ENCODE measurements at places on chromosomes 3 and 15.

GRCh38 chr3:58572634-58573230, 4.5 kb downstream of the FAM107A start:
- no peak for DNase-seq

GRCh38 chr3:178205740-178206139, 330.5 kb upstream of the KCNMB2 start:
- DNase-seq, result no peak

- no peak for DNase-seq
Observed at GRCh38 chr3:11479221-11479620, 164.5 kb downstream of the VGLL4 start.

- no peak for DNase-seq
Observed at GRCh38 chr15:78033864-78034263, 43.6 kb downstream of the TBC1D2B start.

DNA sequence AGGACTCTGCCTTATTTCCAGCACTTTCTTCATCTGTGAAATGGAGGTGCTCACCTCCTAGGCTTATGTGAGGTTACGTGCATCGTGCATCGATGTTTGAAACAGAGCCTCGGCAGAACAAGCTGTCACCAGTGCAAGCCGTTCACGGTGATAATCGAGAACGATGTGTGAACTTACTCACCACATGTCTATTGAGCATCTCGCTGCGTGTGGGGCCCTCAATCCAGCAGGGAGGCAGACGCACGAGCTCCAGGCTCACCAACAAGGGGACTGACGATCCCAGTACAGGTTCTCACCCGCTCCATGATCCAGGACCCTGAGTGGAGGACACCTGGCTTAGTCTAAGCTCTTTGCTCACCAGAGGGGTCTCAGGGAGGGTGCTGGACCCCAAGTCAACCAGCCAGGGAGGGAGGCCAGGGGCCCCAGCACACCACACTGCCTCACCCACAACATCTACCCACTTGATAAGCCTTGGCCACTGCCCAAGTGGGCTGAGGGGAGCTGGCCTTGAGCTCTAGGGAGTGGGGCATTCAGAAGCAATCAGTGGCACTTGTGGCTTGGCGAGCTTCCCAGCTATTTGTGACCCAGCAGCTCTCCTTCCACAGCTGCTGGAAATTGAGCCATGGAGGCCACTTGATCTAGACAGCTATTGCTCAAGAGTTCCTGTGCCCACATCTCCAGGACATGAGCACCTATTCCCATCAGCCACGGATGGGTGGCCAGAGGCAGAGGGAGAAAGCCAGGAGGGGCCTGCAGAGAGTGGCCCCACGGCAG, 34.4 kb upstream of the SLC6A1 start:
- no peak for DNase-seq

DNA sequence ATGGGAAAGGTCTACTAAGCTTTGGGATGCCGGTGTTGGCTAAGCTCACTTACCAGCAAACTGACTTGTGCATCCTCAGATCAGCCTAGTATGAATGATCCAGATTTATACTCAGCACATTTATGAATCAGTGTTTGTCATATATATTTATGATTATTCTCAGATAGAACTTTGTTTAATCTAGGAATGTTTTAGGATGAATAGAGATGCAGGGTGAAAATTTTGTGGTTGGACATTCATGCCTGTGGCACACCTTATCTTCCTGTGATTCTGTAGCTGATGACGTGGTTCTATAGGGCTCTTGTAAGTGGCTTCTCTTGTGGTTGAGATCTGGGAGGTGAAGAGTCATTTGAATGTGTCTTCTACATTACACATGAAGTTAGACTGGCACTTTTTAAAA, 11.4 kb downstream of the CDIN1 start:
- DNase-seq, result no peak

DNA sequence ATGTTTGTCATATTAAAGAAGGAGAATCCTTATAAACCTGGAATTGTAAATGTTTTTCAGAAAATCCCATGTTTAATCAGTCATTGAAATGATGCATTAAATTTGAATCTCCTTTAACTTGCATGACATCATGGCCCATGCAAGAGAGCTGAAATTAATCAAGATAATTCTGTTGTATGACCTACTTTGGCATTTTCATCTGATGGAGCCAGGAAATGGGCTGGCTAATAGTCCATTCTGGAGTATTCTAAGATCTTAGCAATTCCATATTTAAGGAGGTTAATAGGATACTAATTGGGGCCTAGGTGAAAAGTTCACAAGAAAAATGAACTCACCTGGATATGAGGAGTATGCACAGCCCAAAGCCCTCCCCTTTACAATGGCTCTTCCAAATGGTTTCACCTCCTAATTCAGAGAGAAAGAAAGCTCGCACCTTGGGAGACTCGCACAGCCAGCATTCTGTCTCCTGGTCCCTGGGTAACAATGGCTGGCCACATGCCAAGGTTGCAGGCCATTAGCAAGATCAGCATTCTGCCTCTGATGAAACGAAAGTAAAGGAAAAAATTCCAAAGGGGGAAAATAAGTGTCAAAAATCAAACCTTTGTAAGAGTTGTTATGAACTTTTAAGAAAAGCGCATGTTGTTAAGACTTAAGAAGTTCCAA, 786.4 kb downstream of the MCTP2 start:
- no peak for DNase-seq

- DNase-seq, result no peak
Observed at GRCh38 chr3:196609805-196610515, 29.5 kb upstream of the NRROS start.

DNA sequence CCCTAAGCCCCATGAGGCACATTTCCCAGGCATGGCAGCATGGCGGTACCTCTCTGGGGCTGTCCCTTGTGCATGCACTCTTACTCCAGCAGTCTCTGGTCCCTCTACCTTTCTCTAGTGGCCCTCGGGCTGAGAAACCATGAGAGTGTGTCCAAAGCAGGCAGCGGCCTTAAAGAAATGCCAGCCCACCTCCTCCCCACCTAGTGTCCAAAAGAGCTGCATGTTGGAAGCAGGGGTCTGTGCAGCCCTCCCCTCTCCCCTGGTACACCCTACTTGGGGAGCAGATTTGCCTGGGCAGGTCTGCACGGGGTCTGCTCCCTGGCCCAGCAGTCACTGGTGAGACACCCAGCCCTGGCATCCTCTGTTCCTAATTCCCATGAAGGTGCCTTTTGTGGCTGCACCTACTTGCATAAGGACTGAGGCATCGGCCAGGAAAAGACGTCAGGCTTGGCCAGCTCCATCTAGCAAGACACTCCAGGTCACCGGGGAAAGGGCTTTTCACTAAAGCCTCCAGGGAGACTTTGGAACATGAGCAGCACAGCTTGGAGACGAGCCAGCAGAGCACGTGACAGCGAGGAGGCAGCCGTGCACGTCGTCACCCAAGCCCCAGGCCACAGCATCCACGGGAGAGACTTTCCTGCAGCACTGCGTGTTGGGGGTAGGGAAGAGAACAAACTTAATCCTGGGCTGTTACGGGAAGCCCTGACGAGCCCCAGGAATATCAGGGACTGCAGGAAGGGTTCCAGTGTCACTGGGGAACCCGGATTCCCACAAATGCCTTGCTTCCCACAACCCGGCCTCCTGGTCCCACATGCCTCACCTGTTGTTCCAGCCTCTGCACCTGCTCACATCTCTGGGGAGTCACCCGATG, 38.8 kb downstream of the TM2D3 start:
- no peak for DNase-seq

DNA sequence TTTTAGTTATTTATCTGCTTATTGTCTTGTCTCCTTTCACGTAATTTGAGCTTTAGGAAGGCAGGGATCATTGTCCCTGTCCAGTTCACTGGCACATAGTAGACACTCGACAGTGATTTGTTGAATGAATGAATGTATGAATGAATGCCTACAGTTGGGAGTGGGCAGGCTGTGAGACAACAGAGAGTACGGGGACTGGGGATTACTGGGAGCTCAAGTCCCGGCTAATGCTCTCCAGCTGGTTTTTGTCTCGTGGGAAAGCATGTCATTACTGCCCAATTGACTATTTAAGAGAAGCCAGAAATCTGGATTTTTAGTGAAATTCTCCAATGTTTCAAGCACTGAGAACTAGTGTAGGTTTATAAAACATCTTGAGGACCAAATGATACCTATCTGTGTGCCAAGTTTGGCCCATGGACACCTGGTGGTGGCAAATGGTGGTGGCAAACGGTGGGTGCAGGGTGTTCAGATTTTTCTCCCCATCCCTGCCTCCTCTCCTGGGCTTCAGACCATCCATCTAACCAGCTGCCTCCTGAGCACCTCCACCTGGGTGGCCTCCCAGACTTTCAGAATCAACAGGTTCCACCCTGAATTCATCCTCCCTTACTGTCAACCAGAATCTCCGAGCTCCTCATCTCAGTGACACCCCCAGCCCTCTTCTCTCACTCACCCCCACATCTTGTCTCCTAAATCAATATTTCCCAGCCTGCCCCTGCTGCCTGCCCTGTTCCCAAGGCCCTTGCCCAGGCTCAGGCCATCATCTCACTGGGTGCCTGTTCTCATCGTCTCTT, 36.2 kb upstream of the TRH start:
- DNase-seq, result no peak

DNA sequence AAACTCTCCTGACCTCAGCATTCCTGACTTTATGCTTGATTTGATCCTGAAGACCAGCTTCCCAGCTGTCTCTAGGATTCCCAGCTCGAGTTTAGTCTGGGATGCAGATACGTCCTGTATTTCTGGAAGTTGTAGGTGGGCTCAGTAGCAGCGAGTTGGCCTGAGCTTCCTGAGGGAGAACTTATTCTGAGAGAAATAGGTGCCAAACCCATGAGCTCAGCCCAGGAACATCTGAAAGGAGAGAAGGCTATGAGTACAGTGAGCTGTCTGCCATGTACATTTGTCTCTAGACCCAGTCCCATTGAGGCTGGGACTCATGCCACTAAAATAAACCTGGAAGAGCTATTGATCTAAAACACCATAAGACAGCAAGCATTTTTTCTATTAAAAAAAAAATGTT, 36.6 kb upstream of the SLC9A9 start:
- no peak for DNase-seq

- no peak for DNase-seq
Observed at GRCh38 chr3:125057186-125057850, 1.5 kb upstream of the HEG1 start.

DNA sequence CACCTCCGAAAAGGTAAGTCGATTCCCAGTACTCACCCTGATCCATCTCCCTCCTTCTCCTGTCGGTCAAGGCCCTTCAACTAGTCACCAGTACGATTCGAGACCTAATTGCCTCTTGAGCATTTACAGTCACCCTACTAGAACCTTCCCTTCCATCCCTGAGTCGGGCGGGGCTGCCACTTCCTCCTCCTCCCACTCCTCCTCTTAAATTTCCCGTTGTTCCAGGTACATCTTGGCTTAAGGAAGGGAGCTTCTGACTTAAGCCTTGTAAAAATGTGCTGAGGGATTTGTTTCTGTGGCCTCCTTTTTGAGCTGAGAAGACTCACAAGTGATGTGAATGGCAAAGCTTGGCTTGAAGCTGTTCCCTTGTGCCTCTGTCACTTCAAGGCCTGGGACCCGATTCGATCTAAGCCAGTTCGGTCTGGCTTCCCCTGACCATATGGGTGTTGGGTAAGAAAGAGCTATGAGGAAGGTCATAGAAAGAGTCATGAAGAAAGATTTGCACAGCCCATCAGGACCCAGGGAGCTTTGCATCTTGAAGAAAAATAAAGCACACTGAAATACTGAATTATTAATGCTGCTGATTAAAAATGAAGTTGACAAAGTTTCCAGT, 28.1 kb downstream of the LCMT2 start:
- DNase-seq, result no peak

DNA sequence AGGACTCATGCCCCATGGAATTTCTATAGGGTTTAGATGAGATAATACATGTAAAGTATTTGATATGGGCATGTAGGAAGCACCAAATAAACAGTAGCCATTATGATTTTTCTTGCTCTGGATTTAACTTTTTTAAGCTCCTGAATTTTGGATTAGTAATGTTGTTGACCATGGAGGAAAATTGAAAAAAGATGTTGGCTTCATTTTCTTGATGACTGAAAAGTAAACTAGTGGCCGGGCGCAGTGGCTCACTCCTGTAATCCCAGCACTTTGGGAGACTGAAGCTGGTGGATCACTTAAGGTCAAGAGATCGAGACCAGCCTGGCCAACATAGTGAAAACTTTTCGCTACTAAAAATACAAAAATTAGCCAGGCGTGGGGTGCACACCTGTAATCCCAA, 120.3 kb downstream of the PTPRG start:
- no peak for DNase-seq

GRCh38 chr3:181326637-181327223, 337.2 kb upstream of the DNAJC19 start:
- no peak for DNase-seq

- no peak for DNase-seq
Observed at GRCh38 chr15:36029606-36030210, 483.7 kb upstream of the DPH6 start.

DNA sequence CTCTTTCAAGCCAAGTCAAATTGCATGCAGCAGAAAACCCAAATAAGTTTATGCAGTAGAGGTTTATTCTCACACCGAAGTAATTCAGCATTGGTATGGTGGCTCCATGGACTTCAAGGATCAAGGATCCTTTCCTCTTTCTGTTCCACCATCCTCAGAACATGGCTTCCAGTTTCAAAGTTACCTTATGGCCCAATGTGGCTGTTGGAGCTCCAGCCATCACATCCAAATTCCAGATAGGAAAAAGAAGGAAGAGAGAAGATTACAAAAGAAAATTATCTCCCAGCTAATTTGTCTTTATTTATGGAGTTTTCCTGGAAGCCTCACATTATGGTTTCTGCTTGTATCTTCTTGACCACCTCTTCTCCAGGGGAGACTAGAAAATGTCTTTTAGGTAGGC, 282.5 kb upstream of the CTDSPL start:
- no peak for DNase-seq

DNA sequence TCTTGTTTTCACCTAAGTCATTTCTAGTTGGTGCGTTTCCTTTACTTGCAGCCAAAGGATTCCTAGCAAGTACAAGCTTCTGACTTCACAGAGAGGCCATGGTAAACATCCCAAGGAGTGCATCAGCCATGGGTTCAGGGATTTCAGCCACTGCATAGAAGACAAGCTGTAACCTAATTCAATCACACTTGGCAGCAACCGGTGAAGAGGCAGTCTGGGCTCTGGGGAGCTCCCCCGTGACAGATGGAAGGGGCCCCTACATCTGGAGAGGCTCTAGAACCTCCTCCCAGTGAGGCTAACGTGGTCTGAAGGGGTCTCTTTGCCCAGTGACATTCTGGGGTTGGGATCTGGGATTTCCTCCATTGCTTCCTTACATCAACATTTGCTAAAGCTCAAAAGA, 8.4 kb upstream of the SNRPA1 start:
- DNase-seq, result no peak

- DNase-seq, result no peak
Observed at GRCh38 chr15:69467636-69468035, 15.0 kb downstream of the RPLP1 start.

GRCh38 chr15:62482785-62483429, 317.8 kb upstream of the C2CD4B start:
- peak; percentile 5 for DNase-seq

DNA sequence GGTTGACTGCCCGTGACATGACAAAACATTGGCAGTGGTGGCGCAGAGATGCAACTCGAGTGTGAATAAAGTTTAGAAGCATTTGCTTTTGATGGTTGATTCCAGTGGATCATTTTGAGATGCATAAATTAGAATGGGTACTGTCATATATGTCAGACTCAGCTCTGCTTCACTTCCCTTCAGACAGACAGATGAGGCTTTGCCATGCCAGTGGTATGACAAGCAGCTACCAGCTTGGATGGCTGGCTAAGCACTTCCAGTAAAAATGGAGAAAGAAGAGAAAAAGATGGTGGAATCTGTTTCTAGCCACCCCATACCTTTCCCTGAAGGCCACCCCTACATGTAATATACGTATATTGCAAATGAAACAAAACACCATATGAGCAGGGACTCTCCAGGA, 13.5 kb upstream of the CLEC3B start:
- DNase-seq, result no peak

All from stimulated activated CD4-positive, alpha-beta T cell treated with anti-CD3 and anti-CD28 coated beads, Interleukin-1b, Interleukin-23, amount 100 ng/mL, for 48 hours (primary cell).